ENCODE measurements at places on chromosomes 13 and 19. TPM values are rescaled to one million over a fixed set of nuclear protein-coding genes. Genes with fewer than 3 reads are reported as not detected.

GRCh38 chr19:10424011-10424637, 3.8 kb downstream of the PDE4A start:
- peak; percentile 53 for DNase-seq

GRCh38 chr19:23817519-23817918, 58.8 kb upstream of the ZNF681 start:
- no peak for DNase-seq

GRCh38 chr19:38850436-38850975, 720 bp upstream of the HNRNPL start:
- no peak for DNase-seq

- no peak for DNase-seq
These were observed 204.6 kb upstream of the TSC22D1 start for GRCh38 chr13:44780591-44781280.

DNA sequence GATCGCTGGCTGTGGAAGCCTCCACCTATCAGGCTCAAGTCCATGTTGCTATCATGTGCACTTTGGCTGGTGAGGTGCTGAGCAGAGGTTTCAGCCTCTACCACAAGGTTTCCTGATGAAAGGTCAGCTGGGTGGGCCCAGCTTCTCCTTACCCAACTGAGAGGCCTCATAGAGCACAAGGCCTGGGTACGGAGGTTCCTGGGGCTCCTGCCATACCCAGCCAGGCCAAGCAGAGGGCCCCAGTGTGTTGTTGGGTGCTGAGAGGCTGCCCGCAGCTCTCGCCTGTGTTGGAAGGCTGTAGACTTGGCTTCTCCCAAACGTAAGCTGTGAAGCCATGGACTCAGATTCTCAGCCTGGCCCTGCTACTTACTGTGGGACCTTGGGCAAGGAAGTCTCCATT, 28.2 kb downstream of the ACTN4 start:
- no peak for DNase-seq

- DNase-seq = no peak
These were observed 9.4 kb upstream of the IGFL1 start for GRCh38 chr19:46220038-46220615.

DNA sequence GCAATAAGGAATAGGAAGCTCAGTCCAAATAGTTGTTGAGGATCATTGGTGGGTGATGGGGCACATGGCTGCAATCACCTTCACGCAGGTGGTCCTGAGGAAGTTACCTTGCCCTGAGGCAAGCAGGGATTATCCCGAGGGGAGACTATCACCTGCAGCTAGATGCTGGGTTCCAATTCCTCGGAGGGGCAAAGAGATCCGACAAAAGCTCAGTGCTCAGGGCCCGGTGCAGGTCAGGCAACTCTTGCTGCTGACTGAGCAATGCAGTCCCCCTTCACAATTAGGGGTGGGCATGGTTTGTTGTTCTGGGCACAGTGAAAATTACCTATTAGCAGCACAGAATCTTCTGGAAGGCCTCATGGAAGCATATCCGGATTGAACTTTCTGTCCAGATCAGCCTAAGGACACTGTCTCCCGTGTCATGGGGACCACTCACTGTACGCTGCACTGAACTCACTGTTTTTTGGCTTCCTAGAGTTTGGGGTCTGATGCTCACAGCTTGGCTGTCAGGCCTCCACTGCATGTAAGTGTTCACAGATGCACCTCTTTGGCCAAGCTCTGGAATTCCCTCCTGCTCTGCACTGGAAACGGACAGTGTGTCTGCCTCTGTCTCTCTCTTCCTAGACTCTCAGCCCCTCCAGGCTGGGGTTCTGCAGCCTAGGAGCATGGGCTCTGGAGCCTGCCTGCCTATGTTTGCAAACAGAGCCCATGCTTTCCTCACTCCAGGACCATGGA, 372.7 kb downstream of the ZNF536 start:
- no peak for DNase-seq

DNA sequence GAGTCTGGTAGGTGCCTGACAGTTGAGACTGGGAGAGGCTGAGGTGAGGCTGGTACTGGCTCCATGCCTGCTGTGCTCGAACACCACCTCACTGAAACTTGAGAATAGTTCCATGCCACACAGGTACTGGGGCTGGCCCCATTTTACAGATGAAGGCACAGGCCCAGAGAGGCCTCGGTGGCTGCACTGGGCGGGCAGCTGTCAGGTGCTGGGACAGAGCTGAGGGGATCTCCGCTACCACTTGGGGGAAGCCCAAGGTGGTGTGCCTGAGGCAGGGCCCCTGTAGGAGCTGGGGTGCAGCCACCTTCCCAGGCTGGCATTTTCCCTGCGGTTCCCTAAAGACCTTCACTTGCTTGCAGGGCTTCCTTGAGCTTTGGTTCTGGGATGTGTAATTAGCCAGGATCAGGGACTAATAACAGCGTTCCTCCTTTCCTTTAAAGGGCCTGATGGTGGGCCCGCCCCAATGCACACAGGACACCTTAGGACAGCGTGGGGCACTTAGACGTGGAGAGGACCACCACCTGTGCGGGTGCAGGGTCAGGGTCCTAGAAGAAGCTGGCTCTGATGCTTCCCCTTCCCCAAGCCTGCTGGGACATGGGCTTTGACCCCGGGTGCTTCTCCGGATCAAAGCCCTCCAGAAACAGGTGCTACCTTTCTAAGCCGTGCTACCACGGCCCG, 23.6 kb downstream of the CAPN12 start:
- no peak for DNase-seq

- no peak for DNase-seq
These were observed 9.7 kb upstream of the ARHGAP45 start for GRCh38 chr19:1057176-1057855.

DNA sequence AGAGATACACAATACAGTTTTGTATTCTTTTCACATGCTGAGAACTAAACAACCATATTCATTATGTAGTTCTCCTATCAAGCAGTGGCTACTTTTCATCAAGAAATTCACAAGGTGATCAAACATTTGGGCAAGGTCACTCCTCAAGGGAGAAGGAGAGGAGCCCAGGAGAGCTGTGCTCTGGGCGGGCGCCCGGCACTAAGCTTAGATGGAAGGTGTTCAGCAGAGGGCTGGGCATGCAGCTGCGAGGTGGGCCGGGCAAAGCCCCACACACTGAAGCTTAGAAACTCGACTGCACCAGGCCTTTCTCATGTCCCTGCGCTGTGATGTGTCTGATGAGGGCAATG, 30.4 kb upstream of the SPACA7 start:
- DNase-seq = no peak

GRCh38 chr13:91072486-91072885, 275.0 kb upstream of the MIR17HG start:
- no peak for DNase-seq

- no peak for DNase-seq
These were observed 52.3 kb downstream of the MRPL57 start for GRCh38 chr13:21228738-21229137.

GRCh38 chr13:111584870-111585269, 264.4 kb downstream of the TEX29 start:
- DNase-seq = no peak

DNA sequence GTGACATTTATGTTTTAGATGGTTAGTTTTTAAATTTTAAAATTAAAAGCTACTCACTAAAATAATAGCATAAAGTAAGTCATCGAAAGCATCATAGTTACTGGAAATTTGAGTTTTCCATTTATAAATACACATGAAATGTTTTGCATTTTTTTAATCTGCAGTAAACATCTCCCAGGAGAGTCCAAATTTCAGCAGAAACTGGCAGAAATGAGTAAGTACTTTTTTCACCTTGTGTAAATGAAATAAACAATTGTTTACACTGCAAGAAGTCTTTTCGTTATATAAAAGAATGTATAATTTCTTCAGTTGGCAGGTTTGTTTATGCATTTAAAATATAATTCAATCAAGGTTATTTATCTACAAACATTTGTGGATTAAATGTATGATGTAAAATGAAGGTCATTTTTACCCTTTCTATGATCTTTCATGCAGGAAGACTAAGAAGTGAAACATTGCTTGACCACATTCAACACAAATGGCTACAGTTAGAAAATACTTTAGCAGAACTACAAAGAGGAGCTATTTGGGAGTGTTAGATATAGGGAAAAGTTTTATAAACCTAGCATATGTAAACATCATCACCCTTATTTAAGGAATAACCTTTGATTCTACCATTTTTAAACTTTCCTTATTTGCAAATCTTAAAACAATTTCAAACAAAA, 55.6 kb downstream of the RCBTB2 start:
- DNase-seq = no peak

- DNase-seq = no peak
These were observed 215.1 kb downstream of the RBM26 start for GRCh38 chr13:79190932-79191331.

- no peak for DNase-seq
These were observed 29.4 kb upstream of the ZNF492 start for GRCh38 chr19:22604571-22605274.

DNA sequence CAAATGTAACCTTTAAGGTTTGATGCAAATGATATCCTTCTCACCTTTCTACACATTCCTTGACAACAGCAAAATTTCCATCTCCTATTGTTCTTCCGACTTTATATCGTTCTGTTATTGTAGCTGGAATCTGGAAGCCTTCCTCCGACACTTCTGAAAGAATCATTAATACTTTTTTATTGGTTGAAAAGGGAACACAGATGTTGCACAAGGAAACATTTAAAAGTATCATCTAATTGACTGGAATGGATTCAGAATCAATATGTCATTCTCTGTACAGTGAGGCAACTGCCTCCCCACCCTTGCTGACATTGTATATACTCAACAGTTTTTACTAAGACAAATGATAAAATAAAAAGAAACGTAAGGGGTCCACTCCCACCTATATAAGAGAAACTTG, 295.2 kb downstream of the DCLK1 start:
- DNase-seq = no peak

The ZNF581 gene
- total RNA-seq = 5.6 TPM

The CEACAM3 gene
- not detected for total RNA-seq

The LENG9 gene
- 5.9 TPM for total RNA-seq

The IGLON5 gene
- 3.0 TPM for total RNA-seq

The REX1BD gene
- 20.0 TPM for total RNA-seq

The TEX26 gene
- total RNA-seq = 2.3 TPM

The ZNF681 gene
- 25.7 TPM for total RNA-seq

The YJEFN3 gene
- total RNA-seq = 1.6 TPM

The TRAPPC5 gene
- 16.7 TPM for total RNA-seq

The CKM gene
- total RNA-seq = 1.2 TPM

All from occipital lobe (tissue), 3 donors.